ENCODE measurements at places on chromosomes 2 and 18.
A peak's percentile ranks its signal among the peaks of the same experiment; 100 is the strongest.

- H3K27ac ChIP-seq, result no peak overlapping the region
- no peaks in the 10 kb centered on the region for H3K27me3 ChIP-seq
- no peaks in the 10 kb centered on the region for H3K4me1 ChIP-seq
These were observed 13.1 kb downstream of the METAP1D start for GRCh38 chr2:172012677-172013391.

DNA sequence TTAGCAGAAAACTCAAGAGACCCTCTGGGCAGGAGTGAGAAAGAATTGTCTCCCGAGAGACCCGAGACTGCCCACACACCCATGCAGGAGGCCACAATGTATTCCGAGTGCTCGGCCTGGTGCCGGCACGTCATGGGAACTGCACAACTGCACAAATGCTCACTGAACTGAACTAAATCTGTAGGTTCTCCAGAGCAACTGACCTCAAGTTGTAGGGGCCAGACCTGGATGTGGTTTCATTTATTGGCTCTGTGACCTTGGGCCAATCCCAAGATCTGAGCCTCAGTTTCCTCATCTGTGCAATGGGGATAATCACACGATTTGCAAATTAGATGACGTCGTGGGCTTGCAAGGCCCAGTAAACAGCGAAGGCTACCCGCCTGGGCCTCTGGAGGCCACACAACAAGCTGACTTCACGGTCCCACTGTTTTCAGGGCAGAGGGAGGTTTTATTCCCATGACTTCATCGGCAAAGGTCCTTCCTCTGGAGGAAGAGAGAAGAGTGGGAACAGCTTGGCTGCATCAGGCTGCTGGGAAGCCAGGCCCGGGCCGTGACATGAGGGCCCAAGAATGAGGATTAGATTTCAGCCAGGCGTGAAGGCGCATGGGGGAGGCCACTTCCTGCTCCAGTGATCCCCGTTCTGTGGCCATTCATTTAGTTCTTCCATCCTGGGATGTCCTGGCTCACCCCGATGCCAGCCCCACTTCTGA is 3.6 kb upstream of the ERFE start:
- H3K27ac ChIP-seq, result no peak overlapping the region
- H3K4me3 ChIP-seq, result no peak overlapping the region
- H3K4me1 ChIP-seq, result no peaks in the 10 kb centered on the region
- no peak for DNase-seq

- no peaks in the 10 kb centered on the region for H3K27me3 ChIP-seq
- H3K4me1 ChIP-seq, result no peaks in the 10 kb centered on the region
- no peak for DNase-seq
- H3K36me3 ChIP-seq, result no peaks in the 10 kb centered on the region
- H3K27ac ChIP-seq, result no peak overlapping the region
- H3K4me3 ChIP-seq, result no peak overlapping the region
These were observed 285.1 kb upstream of the SLC14A2 start for GRCh38 chr18:45330170-45330594.

DNA sequence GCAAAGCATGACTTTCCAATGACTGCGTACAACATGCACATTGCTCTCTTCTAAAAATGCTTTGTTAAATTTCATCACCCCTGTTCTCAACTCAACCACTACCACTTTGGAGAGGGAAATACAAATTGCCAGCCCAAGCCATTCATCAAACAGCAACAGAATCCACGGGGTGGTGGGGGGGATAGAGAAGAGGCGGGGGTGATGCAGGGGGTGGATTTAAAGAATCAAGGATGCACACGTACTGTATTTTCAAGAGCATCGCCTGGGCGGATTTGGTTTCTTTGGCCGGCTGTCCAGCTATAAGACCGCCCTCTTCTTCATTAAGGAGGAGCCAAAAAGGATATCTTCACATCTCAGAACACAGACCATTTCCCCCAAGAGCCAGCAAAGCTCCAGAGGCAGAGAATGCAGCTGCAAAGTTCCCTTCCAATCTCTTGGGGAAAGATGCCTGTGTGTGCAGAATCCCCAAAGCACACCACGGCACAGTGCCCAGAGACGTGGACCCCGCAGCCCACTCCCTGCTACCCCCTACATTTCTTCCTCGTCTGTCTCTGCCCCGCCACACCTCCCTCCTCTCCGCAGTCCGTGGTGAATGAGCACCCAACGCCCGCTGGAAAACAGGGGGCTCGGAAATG is 977 bp downstream of the SLC8A1 start:
- H3K36me3 ChIP-seq, result no peaks in the 10 kb centered on the region
- peak overlapping the region; percentile 69 for H3K4me3 ChIP-seq
- H3K27me3 ChIP-seq, result no peaks in the 10 kb centered on the region
- H3K27ac ChIP-seq, result no peak overlapping the region
- no peaks in the 10 kb centered on the region for H3K4me1 ChIP-seq
- peak; percentile 40 for DNase-seq

DNA sequence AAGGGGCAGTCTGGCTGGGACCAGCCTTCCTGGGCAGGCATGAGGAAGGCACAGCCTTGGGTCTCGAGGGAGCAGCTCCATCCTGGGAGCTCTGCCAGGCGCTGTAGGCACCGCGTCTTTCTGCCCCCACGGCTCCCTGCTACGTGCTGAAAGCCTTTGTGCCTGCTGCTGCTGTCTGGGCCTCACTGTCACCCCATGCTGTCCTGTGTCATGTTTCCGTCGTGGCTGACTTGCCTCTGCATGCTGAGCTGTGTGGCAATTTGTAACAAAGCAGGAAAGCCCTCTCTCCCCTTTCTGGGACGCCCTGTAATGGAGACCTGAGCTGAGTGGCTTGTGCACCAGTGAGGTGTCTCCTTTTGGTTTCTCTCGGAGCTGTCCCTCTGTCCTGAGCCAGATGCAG is 152.5 kb downstream of the TSN start:
- H3K27me3 ChIP-seq, result no peaks in the 10 kb centered on the region
- H3K36me3 ChIP-seq, result no peaks in the 10 kb centered on the region
- H3K27ac ChIP-seq, result no peak overlapping the region
- H3K4me1 ChIP-seq, result no peaks in the 10 kb centered on the region

GRCh38 chr18:2856547-2857170 is 9.9 kb downstream of the EMILIN2 start:
- H3K4me3 ChIP-seq, result no peak overlapping the region
- H3K27ac ChIP-seq, result no peak overlapping the region
- DNase-seq, result no peak
- H3K36me3 ChIP-seq, result no peaks in the 10 kb centered on the region
- no peaks in the 10 kb centered on the region for H3K4me1 ChIP-seq
- H3K27me3 ChIP-seq, result no peaks in the 10 kb centered on the region

DNA sequence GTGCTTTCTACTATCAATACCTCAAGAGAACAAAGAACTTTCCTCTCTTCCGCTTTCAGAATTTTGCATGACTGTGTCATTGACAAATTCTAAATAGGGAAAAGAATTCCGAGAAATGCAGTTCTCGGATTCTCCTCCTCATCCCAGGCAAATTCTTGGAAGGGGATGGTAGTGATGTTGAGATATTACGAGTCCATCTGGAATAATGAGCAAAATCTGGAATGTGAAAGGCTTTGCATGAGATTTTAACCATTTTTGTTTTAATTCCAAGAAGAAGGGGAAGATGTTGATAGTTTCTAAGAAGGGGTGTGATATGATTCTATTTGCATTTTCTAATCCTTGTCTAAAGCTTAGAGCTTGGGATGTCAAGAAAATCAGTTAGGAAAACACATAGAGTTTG is 127.1 kb upstream of the DOCK10 start:
- no peaks in the 10 kb centered on the region for H3K36me3 ChIP-seq
- no peak overlapping the region for H3K4me3 ChIP-seq
- no peaks in the 10 kb centered on the region for H3K4me1 ChIP-seq
- DNase-seq, result no peak
- H3K27me3 ChIP-seq, result no peaks in the 10 kb centered on the region

DNA sequence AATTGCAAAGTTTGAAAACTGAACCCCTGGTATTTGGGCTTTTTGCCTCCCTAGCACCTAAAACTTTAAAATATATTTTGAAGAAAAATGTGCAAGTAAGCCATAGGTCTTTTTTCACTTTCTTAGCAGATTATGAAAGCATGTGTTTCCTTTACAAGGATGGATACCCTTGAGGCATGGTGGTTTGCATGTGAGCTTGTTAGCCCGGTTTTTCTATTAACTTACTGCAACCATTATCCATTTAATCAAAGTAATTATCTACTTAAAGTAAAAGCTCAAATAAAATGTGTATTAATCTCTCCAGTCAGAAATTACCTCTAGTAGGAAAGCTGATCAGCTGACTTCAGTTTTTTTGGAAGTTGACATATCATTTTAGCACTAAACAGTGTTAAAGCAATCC is 140.6 kb downstream of the EML6 start:
- DNase-seq, result no peak
- peaks cover 11% of the 10 kb centered on the region for H3K4me1 ChIP-seq
- no peak overlapping the region for H3K4me3 ChIP-seq
- no peaks in the 10 kb centered on the region for H3K27me3 ChIP-seq
- no peak overlapping the region for H3K27ac ChIP-seq

GRCh38 chr2:224333726-224334482 is 68.0 kb downstream of the FAM124B start:
- no peaks in the 10 kb centered on the region for H3K4me1 ChIP-seq
- no peak overlapping the region for H3K27ac ChIP-seq
- DNase-seq, result no peak
- H3K4me3 ChIP-seq, result no peak overlapping the region
- no peaks in the 10 kb centered on the region for H3K36me3 ChIP-seq

GRCh38 chr2:220544049-220544448 is 916.6 kb downstream of the SLC4A3 start:
- no peak overlapping the region for H3K4me3 ChIP-seq
- H3K4me1 ChIP-seq, result no peaks in the 10 kb centered on the region
- no peak overlapping the region for H3K27ac ChIP-seq
- DNase-seq, result no peak
- H3K27me3 ChIP-seq, result no peaks in the 10 kb centered on the region

DNA sequence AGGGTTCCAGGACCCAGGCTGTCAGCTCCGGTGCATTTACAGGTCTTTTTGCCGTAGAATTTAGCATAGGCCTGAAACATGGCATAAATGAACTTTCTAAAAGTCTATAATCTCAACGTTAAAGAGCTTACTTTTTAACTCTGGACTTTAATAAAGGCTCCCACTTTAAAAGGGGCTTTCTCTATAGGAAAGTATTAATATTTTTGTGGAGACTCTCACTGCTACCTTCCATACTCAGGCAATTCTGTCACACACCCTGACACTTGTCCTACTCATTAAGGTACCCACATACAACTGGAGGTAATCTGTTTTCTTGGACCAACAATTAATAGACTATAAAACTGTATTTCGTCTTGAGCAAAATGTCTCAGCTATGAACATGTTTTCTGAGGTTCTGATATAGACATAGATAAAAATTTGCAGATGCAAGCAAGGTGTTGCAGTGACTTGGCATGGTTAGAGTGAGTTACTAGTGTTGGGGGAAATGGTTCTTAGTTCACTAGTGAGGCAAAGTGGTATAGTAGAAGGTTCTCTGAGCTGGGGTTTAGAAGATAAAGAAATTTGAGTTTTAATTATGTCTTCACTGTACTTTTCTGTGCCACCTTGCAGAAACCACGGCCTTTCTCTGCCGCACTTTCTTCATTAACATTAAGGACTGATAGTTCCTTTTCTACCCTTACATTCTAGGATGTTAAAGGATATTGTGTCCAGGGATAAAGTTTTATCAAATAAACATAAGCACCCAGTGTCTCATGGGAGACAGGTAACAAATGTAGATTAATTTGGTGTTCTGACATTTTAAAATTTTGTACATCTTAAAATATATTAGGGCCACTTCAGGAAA is 10.8 kb upstream of the NR4A2 start:
- peak; percentile 28 for DNase-seq
- no peaks in the 10 kb centered on the region for H3K27me3 ChIP-seq
- peak overlapping the region; percentile 99 for H3K27ac ChIP-seq
- H3K36me3 ChIP-seq, result no peaks in the 10 kb centered on the region

GRCh38 chr2:152115952-152116351 is 17.1 kb upstream of the CACNB4 start:
- no peak for DNase-seq
- no peaks in the 10 kb centered on the region for H3K4me1 ChIP-seq
- H3K4me3 ChIP-seq, result no peak overlapping the region
- H3K36me3 ChIP-seq, result no peaks in the 10 kb centered on the region

DNA sequence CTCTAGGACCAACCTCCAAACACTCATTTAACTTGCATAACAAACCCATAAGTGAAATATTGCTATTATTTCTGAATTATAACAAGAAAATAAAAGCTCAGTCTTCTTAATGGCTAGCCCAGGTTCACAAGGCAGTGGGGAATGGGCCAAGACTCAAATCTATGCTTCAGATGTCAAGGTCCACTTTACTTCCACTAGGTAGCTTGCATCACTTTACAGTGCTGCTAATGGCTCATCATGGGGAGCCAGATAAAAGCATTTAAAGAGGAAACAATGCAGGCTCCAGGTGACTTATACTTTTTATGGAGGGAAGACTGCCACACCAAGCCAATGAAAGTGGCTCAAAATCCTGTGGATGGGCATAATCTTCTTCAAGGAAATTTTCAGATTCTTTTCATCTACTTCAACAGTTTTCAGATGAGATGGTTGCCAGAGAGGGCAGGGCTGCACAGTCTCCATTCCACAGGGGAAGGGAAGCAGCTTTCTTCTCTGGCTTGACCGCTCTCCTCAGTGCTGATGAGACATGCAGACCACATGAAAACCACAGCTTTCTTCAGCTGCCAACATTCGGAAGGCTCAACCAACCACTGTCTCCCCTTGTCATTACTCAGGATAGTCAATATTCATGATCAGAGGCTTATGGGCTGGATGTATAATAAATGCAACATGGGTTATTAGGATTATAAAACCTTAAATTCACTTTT is 361.9 kb upstream of the MEX3C start:
- H3K27ac ChIP-seq, result no peak overlapping the region
- DNase-seq, result no peak
- H3K27me3 ChIP-seq, result no peaks in the 10 kb centered on the region
- H3K36me3 ChIP-seq, result no peaks in the 10 kb centered on the region
- H3K4me3 ChIP-seq, result no peak overlapping the region
- no peaks in the 10 kb centered on the region for H3K4me1 ChIP-seq

DNA sequence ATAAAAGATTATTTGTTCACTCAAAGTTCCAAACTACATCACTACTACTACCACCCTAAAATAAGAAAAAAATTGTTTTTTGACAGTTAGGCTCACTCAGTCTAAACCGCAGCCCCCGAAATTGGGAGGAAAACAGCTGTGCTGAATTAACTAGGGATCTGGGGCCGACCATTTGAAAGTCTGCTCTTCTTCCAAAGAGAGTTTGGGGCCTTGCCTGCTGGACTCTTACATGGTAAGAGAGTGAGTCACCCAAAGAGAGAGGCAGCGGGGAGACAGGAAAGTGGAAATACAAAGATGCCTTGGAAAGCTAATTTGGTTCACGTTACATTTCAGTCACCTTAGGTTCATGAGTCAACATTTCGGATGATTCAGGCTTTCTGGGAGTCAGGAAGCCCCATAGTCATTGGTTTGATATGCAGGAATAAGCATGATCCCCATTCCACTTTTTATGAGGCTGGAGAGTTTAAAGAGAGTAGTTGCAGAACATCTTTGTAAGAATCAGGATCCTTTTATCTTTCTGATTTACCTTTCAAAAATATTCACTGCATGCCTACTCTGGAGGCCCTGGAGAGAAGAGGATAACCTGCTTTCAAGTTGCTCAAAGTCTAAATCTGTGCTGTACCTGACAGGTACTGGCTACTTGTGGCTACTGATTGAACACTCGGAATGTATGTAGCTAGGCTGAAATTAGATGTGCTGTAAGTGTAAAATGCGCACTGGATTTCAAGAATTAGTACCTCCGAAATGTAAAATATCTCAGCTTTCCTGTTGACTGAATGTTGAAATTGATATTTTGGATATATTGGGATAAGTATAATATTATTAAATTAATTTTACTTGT is 995 bp upstream of the RTN4 start:
- no peaks in the 10 kb centered on the region for H3K36me3 ChIP-seq
- H3K27ac ChIP-seq, result no peak overlapping the region
- DNase-seq, result no peak
- H3K4me3 ChIP-seq, result peak overlapping the region; percentile 77
- H3K27me3 ChIP-seq, result no peaks in the 10 kb centered on the region

Measured in MM.1S (cell line).